GM12878 (cell line): ENCODE measurements at places on chromosomes 6 and 20. TPM values are rescaled to one million over a fixed set of nuclear protein-coding genes. Genes with fewer than 3 reads are reported as not detected.

DNA sequence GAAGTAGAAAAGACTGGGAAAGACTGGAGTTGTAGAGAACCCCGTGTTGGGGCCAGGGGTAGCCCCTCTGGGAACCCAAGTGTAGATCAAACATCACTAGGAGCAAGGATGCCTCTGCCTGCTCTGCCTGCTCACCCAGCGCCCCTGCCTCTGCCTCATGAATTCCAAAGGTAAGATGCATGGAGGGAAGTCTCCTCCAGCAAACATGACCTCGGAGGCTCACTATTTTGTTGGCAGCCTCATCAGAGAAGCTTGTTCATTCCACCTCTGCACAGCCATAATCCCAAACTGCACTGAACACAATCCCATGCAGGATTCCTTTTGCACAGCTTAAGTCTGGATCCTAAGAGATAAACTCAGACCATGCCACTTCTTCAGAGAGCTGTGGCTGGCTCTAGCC lies 4.9 kb downstream of the FRS3 start:
- DNase-seq, result no peak

Gene TOMM6
- total RNA-seq, result 262 and 265 TPM in 2 replicates

Gene EMILIN3
- total RNA-seq, result not detected in 2 replicates

Gene F13A1
- 1.3 and 1.6 TPM in 2 replicates for total RNA-seq

GRCh38 chr20:53713328-53714056 lies 119.9 kb upstream of the ZNF217 start:
- no peak for DNase-seq
